Activated naive CD4-positive, alpha-beta T cell (primary cell): ENCODE measurements at places on chromosomes 11 and 22.

GRCh38 chr11:36478700-36479329 is 31.3 kb downstream of the TRAF6 start:
- no peak for DNase-seq

GRCh38 chr22:44088976-44089570 is 65.0 kb downstream of the PARVB start:
- DNase-seq: no peak

DNA sequence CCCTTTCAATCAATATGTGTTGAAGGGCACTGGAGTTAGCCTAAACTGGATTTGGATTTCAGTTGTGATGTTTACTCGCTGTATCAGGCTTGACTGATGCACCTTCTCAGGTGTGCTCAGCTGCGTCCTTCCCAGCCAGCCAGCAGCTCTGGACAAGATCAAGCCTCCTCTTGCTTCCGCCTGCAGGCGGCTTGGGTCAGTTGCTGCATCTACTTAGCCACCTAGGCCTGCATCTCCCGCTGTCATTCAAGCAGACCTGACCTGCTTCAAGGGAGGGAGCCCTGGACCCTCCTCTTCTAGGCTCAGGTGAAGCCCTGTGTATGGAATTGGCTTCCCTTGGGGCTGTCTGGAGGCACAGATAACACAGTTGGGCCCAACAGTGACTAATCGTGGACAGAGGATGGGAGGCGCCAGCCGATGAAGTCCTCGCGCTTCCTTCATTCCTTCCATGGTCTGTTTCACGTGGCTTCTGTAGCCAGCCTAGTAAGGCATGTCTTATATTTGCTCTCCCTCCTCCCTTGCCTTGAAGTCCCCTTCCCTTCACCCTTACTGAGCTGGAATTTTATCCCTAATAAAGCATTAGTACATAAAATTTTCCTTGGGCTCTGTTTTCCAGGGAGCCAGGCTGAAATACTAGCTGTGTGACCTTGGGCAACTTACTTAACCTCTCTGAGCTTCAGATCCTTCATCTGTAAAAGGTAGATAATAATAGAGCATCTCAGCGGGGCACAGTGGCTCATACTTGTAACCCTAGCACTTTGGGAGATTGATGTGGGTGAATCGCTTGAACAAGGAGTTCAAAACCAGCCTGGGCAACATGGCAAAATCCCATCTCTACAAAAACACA is 2.1 kb upstream of the LHFPL7 start:
- DNase-seq: no peak

GRCh38 chr22:42696331-42696967 is 24.2 kb downstream of the A4GALT start:
- no peak for DNase-seq

DNA sequence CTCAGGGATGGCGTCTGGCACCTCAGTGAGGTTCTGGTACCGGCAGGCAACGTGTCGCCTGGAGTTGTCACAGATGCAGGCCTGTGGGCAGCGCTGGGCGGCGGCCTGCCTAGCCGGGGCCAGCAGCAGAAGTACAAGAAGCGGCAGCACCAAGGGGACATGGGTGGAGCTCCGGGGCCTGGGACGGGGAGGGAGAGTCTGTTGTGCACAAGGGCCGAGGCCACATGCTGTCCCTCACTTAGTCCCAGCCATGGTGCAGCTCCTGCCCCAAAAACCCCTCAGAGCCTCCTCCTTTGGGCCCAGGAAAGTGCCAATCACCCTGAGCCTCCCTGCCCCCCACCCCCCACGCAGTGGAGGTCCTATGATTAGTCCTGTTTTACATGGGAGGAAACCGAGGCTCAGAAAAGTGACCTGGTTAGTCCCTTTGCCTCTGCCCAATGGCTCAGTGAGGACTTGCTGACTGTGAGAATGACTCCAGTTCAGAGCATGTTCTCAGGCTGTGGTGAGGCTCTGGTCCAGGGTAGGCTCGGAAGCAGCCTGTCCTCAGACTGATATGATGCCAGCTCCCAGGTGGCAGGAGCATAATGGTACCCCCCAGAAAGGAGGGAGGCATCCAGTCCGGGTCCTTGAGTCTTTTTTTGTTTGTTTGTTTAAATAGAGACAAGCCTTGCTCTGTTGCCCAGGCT is 1.1 kb downstream of the CHADL start:
- no peak for DNase-seq

- DNase-seq: no peak
Measured at GRCh38 chr11:111766834-111767142, 599 bp upstream of the PPP2R1B start.

- no peak for DNase-seq
Measured at GRCh38 chr11:101061606-101062005, 68.0 kb downstream of the PGR start.

DNA sequence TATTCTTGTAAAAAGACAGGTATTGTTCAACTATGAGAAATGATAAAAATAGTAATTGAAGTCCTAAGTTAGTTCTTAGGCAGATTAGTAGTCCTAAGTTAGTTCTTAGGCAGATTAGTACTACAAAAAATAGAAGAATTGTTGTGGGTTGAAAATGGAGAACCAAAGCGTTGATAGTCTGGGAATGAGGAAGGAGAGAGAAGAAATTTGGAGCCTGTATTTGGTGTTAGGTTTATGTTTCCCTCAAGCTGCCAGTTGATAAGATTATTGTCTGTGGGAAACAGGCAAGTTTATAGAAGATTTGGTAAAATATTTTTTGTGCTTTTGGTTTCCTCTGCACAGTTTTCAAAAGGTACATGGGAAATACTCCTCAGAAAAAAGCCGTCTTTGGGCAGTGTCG is 3.6 kb downstream of the BCO2 start:
- no peak for DNase-seq

GRCh38 chr11:64869571-64870175 is 8.7 kb downstream of the EHD1 start:
- no peak for DNase-seq

DNA sequence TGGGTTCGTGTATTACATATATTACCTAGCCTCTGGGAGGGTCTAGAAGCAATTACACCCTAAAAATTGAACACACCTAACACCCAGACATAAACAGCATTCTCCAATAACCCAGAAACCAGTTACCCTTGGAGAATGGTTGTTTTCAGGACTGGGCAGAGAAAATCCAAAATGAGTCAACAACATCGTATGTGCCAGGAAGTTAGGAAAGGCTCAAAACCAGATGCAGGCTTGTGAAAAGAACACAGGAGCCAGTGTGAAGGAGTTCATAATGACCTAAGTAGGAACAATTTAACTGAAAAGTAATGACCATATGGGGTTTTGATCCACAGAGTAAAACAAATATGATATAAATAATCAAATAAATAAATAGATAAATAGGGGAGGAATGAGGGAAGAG is 5.1 kb upstream of the CLPB start:
- no peak for DNase-seq

GRCh38 chr11:118872403-118872821 is 11.3 kb upstream of the CXCR5 start:
- DNase-seq: no peak

DNA sequence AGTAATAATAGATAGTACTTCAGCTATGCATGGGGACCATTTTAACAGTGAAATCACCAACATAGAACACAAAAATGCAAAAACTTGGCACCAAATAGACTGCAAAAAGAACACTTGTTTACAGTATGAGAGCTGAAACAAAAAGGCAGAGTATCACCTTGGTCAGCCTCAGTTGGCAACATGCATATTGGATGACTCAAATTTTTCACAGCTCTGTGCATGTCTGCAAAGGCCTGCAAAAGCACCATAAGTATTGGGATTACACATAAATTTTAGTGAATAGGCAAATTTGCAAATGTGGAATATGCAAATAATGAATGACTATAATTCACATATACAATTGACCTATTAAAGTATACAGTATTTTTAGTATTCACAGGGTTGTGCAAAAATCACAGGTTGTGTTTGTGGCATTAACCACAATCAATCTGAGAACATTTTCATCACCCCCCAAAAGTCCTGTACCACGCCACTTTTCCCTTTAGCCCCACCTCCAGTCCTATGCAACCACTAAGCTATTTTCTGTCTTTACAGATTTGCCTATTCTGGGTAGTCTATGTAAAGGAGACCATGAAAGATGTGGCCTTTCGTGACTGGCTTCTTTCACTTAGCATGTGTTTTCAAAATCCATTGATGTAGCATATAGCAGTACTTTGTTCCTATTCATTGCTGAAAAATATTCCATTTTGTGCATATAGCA is 47.2 kb downstream of the CCDC15 start:
- DNase-seq: no peak

DNA sequence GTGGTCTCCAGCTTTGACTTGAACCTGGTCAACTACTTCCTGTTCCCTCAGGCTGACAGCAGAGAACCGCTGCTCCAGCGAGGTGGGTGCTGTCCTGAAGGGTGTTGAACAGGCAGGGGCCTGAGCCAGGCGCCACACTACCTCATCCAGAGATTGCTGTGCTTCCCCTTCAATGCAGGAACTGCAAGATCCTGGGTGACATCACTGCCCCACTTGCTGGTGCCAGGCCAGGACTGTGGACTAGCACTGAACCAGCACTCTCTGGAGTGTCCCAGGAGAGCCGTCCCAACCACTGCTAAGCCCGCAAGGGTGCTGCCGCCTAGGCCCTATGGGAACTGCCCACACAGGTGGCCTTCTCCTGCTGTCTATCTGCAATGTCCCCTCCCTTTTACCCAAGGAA is 51.7 kb downstream of the GAB4 start:
- no peak for DNase-seq

DNA sequence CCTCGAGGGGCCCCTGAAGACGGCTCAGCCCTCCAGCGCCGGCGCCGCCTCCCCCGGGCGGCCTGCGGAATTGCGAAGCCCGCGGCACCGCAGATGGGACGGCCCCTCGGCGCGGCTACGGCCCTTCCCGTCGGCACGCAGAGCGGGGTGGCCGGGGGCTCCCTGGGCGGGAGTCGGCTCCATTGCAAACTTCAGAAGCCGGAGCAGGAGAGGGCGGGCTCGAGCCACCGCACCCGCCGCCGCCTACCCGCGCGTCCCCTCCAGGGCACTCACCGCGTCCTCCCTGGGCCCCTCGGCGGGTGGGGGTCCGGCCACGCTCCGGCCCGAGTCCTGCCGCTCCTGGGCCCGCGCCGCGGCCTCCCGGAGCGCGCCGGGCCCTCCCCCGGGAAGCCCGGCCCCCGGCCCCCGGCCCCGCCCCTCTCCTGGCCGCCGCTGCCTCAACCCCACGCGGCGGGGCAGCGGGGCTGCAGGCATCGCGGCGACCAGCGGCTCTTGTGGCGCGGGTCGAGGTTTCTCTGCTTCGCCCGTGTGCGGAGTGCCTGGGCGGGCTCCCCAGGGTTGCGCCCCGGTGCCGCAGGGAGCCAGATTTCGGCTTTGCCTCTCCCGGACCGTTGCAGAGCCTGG is at the start of gene PACSIN3:
Gene PACSIN3 (minus strand): TSS at position 359 of the 624 bp plus-strand sequence. CDS start 3,707 bp downstream, outside the sequence.
- peak; percentile 30 for DNase-seq

DNA sequence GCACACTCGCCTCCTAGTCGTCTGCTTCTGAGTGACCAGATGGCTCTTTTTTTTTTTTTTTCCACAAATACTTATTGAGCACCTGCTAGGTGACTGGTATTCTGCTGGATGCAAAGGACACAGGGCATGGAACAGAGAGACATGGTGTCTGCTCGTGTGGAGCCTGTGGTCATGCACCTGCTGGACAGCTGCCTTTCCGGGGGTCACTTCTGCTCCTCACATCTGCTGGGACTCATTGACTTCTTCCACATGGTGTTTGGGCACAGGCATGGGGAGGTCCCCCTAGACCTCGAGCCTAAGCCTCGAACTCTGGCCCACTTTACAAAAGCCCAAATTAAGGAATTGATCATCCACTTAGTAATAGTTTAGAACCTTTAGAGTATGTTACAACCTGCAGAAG is 39.5 kb upstream of the EMID1 start:
- no peak for DNase-seq

DNA sequence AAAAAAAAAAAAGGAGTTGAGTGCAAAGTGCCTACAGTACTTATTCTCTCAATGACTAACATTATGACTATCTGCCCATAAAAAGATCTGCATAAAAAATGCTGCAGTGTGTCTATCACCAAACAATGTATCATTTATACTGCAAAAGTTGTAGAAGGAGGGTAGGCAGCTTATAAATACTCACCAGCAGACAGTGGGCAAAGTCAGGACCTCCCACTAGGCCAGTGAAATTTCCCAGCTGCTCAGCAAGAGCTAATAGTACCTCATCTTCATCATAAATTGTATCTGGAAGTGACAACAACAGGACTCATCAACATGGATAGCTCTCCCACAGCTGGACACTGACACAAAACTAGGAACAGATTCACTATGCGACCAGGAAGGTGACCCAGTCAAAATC is 1.6 kb downstream of the PPP2R1B start:
- DNase-seq: no peak

- DNase-seq: no peak
Measured at GRCh38 chr22:17753401-17753989, 20.8 kb downstream of the BID start.
